ENCODE measurements at places on chromosomes 11 and 22.
A peak's percentile ranks its signal among the peaks of the same experiment; 100 is the strongest.

DNA sequence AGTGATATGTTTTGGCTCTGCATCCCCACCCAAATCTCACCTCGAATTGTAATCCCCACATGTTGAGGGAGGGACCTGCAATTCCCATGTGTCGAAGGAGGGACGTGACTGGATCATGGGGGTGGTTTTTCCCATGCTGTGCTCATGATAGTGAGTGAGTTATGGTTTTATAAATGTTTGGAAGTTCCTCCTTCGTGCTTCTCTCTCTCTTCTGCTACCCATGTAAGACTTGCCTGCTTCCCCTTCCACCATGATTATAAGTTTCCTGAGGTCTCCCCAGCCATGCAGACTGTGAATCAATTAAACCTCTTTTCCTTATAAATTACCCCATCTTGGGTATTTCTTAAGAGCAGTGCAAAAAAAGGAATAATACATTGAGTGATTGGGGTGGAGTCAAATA lies 7.3 kb upstream of the CEP295 start:
- no peak for DNase-seq

DNA sequence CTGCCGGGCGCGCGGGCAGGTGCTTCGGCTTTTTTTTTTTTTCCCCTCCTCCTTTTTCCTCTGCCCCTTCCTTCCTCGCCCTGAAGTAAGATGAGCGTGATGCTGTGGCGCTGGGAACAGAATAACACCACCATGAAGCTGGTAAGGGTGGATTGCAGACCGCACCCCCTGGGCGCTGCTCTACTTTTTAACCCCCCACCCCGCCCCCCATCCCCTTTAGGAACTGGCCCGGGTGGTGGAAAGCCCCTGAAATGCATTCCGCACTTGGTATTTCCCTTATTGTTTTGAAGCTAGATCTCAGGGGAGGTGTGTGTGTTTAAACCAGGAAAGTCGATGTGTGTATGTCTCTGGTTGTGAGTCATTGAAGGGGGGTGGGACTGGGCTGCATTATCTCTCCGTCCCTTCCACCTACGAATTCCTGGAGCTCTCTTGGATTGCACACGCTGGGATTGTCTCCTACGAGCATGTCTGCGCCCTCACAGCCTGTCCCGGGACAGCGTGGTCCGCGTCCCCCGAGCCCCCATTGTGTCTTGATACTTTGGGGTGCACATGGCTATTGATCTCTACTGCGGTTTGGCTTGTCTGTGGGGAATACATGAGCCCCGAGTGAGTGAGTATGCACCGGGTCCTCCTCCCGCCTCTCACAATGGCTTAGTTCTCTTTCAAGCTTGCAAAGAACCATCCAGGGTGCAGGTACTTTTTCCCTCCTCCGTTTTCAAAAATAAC lies 64.9 kb downstream of the NAV2 start:
- DNase-seq, result peak; percentile 66

DNA sequence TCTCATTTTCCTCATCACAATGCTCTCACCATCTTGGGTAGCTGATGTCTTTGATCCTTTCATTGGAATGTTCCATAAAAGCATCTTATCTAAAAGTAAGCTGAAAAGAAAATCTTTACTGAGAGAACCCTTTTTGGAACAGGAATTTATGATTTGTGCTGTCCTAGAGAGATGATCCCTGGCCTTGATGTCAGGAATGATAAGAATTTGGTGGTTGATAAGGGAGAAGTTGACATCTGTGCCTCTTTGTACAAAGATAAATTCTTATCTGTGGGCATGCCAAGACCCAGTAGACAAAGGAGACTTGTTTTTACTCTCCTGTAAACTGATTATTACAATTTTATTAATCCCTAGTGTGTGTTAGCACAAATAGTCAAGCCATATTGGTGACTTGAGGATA lies 36.9 kb downstream of the NAALAD2 start:
- no peak for DNase-seq

DNA sequence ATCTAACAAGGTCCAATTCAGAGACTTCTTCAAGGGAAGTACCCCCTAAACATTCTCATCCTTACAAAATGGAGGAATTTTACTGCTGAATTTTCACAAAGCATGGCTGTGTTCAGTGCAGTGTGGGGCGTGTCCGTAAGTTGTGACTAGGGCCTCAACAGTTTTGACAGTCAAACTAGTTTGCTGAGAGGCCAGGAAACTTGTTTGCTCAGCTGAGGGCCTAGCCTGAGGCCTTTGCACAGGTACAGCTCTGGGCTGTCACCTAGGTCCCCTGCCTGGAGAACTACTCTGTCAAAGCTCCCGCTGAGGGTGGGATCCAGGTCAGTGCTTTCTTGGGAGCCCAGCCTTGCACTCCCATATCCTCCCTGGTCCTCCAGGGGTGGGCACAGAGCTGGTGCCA lies 27.9 kb downstream of the TCP11L1 start:
- DNase-seq, result no peak

Measured in iPS-NIHi11 (cell line).